ENCODE measurements at places on chromosomes 2 and 18.

- DNase-seq = no peak
Measured at GRCh38 chr2:18722101-18722500, 132.7 kb upstream of the NT5C1B start.

- no peak for DNase-seq
Measured at GRCh38 chr2:143940720-143941119, 579.2 kb downstream of the ZEB2 start.

DNA sequence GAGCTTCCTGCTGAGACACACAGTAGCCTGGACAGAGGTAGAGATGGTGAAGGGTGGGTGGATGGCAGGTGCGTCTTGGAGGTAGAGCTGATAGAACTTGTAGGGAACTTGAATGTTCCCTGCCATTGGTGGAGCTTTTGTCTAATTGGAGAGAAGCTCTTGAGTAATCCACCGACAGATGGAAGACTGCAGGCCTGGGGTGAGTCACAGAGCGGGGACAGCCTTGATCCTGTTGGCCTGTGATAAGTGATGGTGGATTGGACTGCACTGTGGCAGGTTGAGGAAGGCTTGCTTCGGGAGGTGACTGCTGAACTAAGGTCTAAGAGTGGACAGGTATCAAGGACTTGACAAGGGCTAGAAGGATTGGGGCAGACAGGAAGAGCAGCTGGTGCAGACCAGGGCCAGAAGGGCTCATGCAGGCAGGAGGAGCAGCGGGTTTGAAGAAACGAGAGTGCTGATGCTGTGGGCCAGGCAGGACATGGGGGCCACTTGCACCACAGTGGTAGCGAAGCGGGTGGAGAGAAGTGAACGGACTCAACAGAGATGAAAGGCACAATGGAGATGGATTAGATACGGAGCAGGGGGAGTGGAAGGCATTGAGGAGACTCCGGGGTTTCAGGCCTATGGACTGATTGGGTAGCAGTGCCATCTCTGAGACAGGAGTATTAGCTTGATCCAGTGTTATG, 16.3 kb downstream of the CABLES1 start:
- no peak for DNase-seq

DNA sequence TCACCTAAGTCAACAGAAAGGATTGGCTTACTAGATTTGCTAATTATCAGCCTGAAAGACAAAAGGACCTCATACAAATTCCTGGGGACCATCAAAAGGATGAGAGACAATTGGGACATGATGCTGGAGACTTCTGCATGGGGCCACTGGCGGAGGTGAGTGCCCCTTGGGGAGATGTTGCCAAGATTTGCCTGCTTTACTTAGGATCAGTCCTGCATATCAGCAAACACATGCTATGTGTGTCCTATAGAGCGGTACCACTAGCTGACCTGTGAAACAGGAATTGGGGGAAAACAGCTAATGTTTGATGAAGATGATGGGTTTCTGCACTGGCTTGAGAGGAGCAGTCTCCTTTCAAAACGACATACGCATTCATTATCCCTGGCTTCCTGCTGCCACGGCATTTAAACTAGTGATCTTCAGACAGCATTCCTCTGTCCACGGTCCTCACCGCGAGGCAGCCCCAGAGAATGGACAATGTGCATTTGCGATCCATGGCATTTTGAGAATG, 104.2 kb downstream of the TGIF1 start:
- no peak for DNase-seq

DNA sequence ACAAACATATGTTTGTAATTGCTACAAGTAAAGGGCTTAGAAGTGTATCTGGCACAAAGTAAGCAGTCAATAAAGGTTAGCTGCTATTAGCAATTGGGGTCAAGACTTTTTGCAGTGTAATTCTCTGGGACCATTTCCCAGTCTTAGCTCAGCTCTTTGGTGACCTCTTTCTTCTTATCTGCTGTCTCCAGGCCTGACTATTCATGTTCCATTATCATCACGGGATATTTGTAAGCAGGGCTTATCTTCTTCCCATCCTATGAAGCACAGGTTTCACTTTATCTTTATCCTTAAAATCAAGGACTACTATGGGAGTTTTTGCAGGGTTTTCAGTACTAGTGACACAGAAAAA, 131.7 kb downstream of the DOCK10 start:
- no peak for DNase-seq

- DNase-seq = no peak
Measured at GRCh38 chr2:11093467-11093866, 61.8 kb upstream of the SLC66A3 start.

DNA sequence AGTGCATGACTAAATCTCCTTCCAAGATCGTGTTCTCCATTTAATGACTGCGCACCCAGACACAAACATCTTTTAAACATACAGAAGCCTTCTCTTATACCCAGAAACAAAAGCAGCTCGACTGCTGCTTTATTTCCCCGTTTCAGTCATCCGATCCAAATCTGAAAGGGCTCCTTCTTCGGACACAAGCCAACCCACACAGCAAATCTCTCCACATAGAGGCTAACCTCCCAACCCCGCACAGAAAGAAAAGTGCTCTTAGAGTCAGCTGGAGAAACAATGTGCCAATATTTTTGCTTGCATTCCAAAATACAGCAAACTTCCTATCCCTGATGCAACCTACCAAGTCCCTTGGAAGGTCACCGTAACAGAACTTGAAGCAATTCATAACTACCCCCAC, 29.1 kb downstream of the GAREM1 start:
- no peak for DNase-seq

- DNase-seq = no peak
Measured at GRCh38 chr2:133848111-133848649, 279.9 kb upstream of the NCKAP5 start.

DNA sequence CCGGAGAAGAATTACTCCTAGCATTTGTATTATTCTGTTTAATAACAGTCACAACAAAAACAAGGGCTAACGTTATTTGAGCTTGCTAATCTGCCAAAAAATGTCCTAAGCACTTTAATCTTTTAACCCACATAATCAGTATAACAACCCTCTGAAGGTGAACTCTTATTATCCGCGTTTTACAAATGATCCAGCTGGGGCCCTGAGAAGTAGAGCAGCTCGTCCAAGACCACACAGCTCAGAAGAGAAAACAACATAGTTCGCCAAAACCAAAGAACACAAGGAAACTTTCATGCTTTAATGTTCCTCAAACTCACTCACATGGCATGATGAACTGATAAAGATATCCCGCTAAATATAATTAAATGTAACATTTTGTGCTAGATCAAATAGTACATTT, 159.7 kb upstream of the ZNF236 start:
- DNase-seq = no peak
